Astrocyte (in vitro differentiated cells and primary cell): ENCODE measurements at places on chromosomes 16 and 17. TPM values are rescaled to one million over a fixed set of nuclear protein-coding genes. Genes with fewer than 3 reads are reported as not detected.

EZH1 gene
- 15.2 and 16.9 TPM in 2 replicates for total RNA-seq

ABI3 gene
- 0.31 and 0.77 TPM in 2 replicates for total RNA-seq

CMTM2 gene
- total RNA-seq: not detected in 2 replicates

TBKBP1 gene
- total RNA-seq: 26.7 and 28.2 TPM in 2 replicates

KRT31 gene
- not detected in 2 replicates for total RNA-seq

ZDHHC1 gene
- 3.7 and 4.4 TPM in 2 replicates for total RNA-seq

HBQ1 gene
- 2.7 and 4.7 TPM in 2 replicates for total RNA-seq

ZNF594 gene
- 7.8 and 8.9 TPM in 2 replicates for total RNA-seq

CRAMP1 gene
- total RNA-seq: 15.7 and 18.0 TPM in 2 replicates

- no peak overlapping the region for H3K27ac ChIP-seq
- DNase-seq: no peak
- H3K4me1 ChIP-seq: peaks cover 3% of the 10 kb centered on the region
- no peak overlapping the region for H3K4me3 ChIP-seq
Measured at GRCh38 chr16:12258861-12259645, 282.5 kb downstream of the SNX29 start.

GRCh38 chr17:21711182-21711581 lies 18.9 kb downstream of the KCNJ18 start:
- no peaks in the 10 kb centered on the region for H3K36me3 ChIP-seq
- no peaks in the 10 kb centered on the region for H3K27me3 ChIP-seq
- no peak for DNase-seq
- no peaks in the 10 kb centered on the region for H3K4me1 ChIP-seq
- no peak overlapping the region for H3K4me3 ChIP-seq

GRCh38 chr16:57278494-57278893 lies 6.0 kb downstream of the PLLP start:
- peaks cover 6% of the 10 kb centered on the region for H3K4me1 ChIP-seq
- no peak overlapping the region for H3K4me3 ChIP-seq
- no peak for DNase-seq
- no peaks in the 10 kb centered on the region for H3K36me3 ChIP-seq

DNA sequence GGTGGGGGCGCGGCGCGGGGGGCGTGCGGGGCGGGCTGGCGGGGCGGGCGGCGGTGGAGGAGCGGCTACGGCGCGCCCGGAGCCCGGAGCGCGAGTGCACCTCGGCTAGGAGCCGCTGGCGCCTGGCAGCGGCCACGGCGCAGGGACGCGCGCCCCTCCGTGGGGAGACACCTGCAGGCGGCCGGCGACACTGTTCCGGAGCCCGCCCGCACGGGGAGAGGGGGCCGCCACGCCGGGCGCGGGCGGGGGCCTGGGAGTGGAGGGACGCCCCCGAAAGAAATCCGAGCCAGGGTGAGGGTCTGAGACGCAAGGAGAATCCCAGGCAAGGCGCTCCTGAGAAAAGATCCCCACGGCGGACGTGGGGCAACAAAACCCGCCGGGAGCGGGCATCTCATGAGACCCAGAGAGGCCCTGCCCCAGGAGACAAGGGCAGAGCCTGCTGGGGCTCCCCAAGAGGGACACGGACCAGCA lies at the start of gene GSG1L:
TSS of gene GSG1L (minus strand) at position 124 of the 471 bp plus-strand sequence. CDS start 290 bp downstream, outside the sequence.
- peaks cover 11% of the 10 kb centered on the region for H3K4me1 ChIP-seq
- H3K36me3 ChIP-seq: no peaks in the 10 kb centered on the region
- no peak within 1 kb of the TSS for H3K27ac ChIP-seq
- H3K4me3 ChIP-seq: peak within 1 kb of the TSS; percentile 10

DNA sequence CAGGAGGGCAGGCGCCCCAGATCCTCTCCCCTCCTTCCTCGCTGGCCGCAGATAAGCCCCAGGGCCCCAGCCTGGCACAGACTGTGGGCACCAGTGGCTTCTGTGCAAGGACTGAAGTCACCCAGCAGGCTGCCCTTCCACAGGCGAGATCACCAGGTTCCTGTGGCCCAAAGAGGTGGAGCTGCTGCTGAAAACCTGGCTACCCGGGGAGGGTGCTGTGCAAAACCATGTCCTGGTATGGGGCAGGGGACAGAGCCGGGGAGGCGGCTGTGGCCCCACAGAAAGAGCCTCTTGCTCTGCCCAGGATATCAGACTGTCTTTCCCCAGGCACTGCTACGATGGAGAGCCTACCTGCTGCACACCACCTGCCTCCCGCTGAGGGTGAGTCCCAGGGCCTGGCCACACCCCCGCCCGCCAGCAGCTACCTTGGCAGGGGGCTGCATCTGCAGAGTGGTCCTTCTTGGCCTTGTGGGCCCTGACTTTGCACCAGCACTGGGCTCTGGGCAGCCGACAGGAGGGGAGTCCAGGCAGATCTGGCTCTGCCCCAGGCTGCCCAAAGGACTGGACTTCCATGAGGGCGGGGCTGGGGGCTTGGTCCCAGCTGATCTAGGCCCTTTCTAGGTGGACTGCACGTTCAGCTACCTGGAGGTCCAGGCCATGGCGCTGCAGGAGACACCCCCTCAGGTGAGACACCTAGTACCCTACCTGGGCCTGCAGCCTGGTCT lies 615 bp downstream of the CARMIL2 start:
- H3K27ac ChIP-seq: no peak overlapping the region
- no peak for DNase-seq
- H3K36me3 ChIP-seq: no peaks in the 10 kb centered on the region
- no peaks in the 10 kb centered on the region for H3K4me1 ChIP-seq
- no peak overlapping the region for H3K4me3 ChIP-seq

- no peak for DNase-seq
- H3K4me3 ChIP-seq: no peak overlapping the region
- H3K4me1 ChIP-seq: peaks cover 13% of the 10 kb centered on the region
- no peak overlapping the region for H3K27ac ChIP-seq
- no peaks in the 10 kb centered on the region for H3K36me3 ChIP-seq
Measured at GRCh38 chr17:2020721-2021120, 4.4 kb downstream of the RTN4RL1 start.

DNA sequence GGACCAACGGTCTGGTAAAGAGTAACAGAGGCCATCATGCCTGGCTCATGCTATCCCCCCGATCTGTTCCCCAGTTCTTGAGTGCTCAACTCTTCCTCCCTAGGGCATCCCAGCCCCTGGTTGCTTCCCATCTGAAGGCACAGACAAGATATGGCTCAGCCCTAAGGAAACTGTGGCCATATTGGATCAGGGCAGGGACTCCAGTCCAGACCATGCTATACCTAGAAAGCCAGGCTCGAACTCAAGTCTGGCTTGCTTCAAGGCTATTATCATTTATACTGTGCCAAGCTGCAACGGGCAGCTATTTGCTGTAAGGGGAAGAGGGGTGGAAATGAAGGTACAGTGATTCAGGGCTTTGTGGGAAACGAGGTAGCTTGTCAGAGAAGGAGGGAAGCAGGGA lies 2.8 kb downstream of the UBTF start:
- peaks cover 14% of the 10 kb centered on the region for H3K4me1 ChIP-seq
- no peak for DNase-seq
- H3K36me3 ChIP-seq: peaks cover 24% of the 10 kb centered on the region

- peaks cover 39% of the 10 kb centered on the region for H3K36me3 ChIP-seq
- no peaks in the 10 kb centered on the region for H3K27me3 ChIP-seq
- DNase-seq: no peak
- no peaks in the 10 kb centered on the region for H3K4me1 ChIP-seq
- H3K4me3 ChIP-seq: no peak overlapping the region
- no peak overlapping the region for H3K27ac ChIP-seq
Measured at GRCh38 chr16:1637526-1637925, 25.4 kb downstream of the CRAMP1 start.

- H3K36me3 ChIP-seq: no peaks in the 10 kb centered on the region
- H3K27ac ChIP-seq: no peak overlapping the region
- H3K4me1 ChIP-seq: no peaks in the 10 kb centered on the region
- DNase-seq: no peak
- H3K4me3 ChIP-seq: no peak overlapping the region
- H3K27me3 ChIP-seq: no peaks in the 10 kb centered on the region
Measured at GRCh38 chr16:68900009-68900408, 56.7 kb downstream of the TANGO6 start.

GRCh38 chr16:88716601-88717001 lies 10.3 kb downstream of the CTU2 start:
- H3K4me1 ChIP-seq: no peaks in the 10 kb centered on the region
- no peak overlapping the region for H3K4me3 ChIP-seq
- no peak for DNase-seq
- H3K27me3 ChIP-seq: no peaks in the 10 kb centered on the region
- peaks cover 17% of the 10 kb centered on the region for H3K36me3 ChIP-seq

DNA sequence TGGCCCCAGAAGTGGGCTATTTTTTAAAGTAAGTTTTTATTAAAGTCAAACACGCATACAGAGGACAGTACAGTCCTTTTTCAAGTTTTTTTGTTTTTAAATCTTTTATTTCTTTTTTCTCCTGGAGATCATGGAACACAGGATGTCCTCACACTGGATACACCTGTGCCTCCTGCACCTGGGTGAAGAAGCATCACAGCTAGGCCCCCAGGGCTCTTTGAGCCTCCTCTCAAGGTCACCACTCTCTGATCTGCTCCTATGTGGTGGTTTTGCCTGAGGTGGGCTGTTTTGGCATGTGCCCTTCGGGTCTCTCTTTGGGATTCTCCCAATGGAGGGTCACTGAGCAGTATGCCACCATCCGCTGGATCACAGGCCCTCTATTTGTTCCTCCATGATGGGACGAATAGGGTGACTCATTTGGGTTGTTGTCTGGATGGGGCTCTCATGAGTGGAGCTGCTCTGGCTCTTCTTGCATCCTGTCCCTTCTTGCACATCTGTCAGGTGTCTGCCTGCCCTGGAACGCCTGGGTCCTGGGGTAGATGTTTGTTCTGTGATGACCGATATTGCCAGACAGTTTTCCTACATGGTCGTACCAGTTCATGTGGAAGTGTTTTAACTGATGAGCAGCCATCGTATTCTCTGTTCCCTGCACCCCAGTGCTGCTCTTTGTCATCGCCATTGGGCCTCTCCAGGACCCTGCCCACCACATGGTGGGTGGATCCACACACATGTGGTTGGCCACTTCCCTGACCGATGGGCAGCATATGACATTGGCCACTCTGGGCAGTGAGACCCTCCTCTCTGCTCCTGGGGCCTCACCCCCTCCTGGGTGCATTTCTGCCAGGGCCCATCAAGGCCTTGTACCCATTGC lies 55.2 kb upstream of the MED9 start:
- no peak overlapping the region for H3K27ac ChIP-seq
- no peaks in the 10 kb centered on the region for H3K27me3 ChIP-seq
- no peaks in the 10 kb centered on the region for H3K36me3 ChIP-seq
- H3K4me3 ChIP-seq: no peak overlapping the region
- peaks cover 4% of the 10 kb centered on the region for H3K4me1 ChIP-seq
- DNase-seq: no peak

DNA sequence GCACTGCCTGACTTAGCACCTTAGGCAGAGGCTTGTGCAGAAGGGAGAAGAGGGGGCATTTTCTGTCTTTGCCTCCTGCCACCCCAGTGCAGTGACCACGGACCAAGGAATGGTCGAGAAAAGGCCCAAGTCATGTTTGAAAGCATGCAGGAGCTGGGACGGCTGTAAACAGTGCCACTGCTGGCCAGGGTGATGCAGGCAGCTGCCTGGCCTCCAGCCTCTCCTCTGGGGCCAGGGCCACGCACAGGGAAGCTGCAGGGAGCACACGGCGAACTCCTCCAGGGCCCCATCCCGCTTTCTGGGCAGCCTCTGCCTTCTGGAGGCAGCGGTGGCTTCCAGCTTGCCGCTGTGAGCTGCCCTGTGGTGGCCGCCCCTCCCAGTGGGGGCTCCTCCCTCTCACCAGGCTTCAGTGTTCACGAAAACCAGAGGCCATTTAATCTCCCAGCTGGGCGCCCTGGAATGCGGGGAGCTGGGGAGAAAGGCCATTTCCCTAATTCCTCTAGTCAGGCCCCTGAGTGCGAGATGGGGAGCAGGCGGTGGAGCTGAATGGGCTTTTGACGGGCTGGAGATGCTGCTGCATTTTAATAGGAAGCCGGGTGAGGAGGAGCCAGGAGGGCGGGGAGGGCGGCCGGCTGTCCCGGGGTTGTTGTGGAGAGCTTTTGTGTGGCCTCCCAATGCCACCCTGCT lies 28.7 kb upstream of the DNAI2 start:
- H3K27ac ChIP-seq: no peak overlapping the region
- H3K4me3 ChIP-seq: no peak overlapping the region
- H3K36me3 ChIP-seq: no peaks in the 10 kb centered on the region
- no peak for DNase-seq

DNA sequence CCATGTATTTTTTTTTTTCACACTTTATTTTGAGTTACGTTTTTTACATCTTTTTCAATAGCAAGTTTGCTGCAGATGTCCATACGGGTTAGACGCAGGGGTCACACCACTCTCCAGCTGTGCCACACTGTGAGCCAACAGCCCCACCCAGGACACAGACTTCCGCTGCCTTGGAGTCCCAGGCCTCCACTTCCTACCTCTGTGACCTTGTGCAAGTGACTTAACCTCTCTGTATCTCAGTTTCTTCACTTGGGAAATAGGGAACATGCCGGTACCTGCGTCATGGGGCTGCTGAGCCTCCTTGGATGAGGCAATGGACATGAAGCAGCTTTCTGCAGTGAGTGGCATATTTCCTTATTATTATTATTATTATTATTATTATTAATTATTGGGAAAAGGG lies 3.3 kb upstream of the PITPNA start:
- no peak overlapping the region for H3K27ac ChIP-seq
- no peaks in the 10 kb centered on the region for H3K27me3 ChIP-seq
- no peaks in the 10 kb centered on the region for H3K36me3 ChIP-seq
- no peak for DNase-seq
- H3K4me1 ChIP-seq: peaks cover 9% of the 10 kb centered on the region

- no peak for DNase-seq
- H3K27ac ChIP-seq: no peak overlapping the region
- no peaks in the 10 kb centered on the region for H3K27me3 ChIP-seq
Measured at GRCh38 chr17:55122114-55122513, 142.6 kb upstream of the HLF start.

DNA sequence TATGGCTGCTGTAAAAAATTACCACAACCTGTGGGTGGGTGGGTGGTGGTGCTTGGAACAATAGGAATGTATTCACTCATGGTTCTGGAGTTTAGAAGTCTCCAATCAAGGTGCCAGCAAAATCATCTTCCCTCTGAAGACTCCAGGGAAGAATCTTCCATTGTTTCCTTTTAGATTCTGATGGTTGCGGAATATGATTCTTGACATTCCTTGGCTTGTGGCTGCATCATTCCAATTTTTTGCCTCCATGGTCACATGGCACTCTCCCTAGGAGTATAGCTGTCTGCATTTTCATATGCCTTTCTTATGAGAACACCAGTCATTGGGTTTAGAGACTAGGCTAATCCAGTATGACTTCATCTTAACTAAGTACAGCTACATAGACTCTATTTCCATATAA lies 401.0 kb downstream of the HS3ST3B1 start:
- no peaks in the 10 kb centered on the region for H3K27me3 ChIP-seq
- no peak for DNase-seq
- no peaks in the 10 kb centered on the region for H3K4me1 ChIP-seq
- no peak overlapping the region for H3K4me3 ChIP-seq
- no peaks in the 10 kb centered on the region for H3K36me3 ChIP-seq

DNA sequence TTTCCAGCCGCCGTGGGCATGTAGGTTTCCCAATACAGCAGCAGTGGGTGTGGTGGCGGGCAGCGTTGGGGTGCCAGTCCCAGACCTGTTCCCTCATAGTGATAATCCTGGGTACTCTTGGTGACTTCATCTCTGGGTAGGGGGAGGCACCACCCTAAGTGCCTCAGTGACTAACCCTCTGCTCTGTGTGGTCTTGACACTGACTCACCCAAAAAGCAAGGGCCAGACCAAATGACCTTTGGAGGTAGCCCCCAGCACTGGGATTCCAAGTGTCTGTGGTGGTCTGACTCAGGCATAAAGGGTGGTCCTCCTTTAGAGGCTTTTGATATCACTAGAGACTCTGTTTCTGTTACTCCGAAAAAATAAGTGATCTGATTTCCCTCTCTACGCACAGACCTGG lies 908 bp downstream of the CALB2 start:
- H3K27me3 ChIP-seq: peaks cover 9% of the 10 kb centered on the region
- no peaks in the 10 kb centered on the region for H3K36me3 ChIP-seq
- H3K4me1 ChIP-seq: peaks cover 28% of the 10 kb centered on the region
- no peak overlapping the region for H3K27ac ChIP-seq
- peak; percentile 8 for DNase-seq
